ENCODE measurements at places on chromosomes 5 and 9.

DNA sequence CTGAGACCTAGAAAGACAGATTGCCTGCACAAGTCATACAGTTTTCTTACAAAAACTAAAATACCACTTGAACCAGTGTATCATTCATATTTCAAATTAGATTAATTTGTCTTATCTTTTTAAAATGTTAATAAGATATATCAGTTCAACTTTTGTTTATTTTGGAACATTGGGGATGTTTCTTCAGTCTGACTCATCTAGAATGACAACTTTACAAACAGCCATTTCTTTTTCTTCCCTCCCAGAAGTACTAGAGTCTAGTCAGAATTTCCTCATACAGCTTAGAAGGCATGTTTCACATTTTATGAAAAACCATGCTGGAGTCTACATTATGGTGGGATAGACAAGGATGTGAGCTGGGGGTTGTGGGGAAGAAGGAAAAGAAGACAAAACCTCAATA lies 262.5 kb downstream of the NFIB start:
- DNase-seq: no peak

- no peak for DNase-seq
Measured at GRCh38 chr9:94821098-94821887, 94.8 kb downstream of the AOPEP start.

- DNase-seq: no peak
Measured at GRCh38 chr9:127225801-127226625, 38.6 kb upstream of the GARNL3 start.

GRCh38 chr9:133147412-133148198 lies 16.1 kb downstream of the GBGT1 start:
- peak; percentile 72 for DNase-seq

Measured in stimulated activated CD4-positive, alpha-beta T cell treated with anti-CD3 and anti-CD28 coated beads, Interleukin-1b, Interleukin-23, amount 100 ng/mL, for 1 hour (primary cell).